ENCODE measurements at places on chromosomes 1 and 21.

DNA sequence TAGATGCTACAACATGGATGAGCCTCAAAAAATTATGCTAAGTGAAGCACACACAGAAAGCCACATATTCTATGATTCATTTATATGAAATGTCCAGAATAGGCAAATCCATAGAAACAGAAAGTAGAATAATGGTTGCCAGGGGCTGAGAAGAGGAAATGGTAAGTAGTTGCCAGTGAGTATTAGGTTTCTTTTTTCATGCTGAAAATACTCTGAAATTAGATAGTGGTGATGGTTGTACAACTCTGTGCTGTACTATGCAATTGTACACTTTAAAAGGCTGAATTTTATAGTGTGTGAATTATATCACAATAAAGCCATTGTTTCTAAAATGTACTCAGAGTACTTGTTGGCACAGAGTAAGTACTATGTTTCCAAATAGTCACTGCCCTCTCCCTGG is 15.5 kb upstream of the GFI1 start:
- DNase-seq, result no peak

DNA sequence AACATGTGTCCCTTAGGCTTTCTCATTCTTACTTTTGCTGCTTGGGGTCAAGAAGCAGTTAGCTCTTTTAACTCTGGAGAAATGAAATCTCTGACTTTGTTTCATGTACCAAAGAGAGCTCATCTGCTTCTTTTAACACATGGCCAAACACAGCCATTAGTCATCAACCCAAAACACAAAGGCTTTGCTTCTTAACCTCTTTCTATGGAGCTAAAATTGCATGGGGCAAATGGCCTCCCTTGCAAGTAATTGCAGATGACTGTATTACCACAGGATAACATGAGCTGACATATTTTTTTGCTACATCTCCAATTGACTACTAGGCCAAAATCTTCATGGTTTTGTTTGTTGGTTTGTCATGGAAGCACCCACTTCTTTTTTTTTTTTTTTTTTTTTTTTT is 300.9 kb downstream of the BRINP3 start:
- no peak for DNase-seq

- DNase-seq, result no peak
Observed at GRCh38 chr1:8662380-8663072, 154.9 kb downstream of the RERE start.

DNA sequence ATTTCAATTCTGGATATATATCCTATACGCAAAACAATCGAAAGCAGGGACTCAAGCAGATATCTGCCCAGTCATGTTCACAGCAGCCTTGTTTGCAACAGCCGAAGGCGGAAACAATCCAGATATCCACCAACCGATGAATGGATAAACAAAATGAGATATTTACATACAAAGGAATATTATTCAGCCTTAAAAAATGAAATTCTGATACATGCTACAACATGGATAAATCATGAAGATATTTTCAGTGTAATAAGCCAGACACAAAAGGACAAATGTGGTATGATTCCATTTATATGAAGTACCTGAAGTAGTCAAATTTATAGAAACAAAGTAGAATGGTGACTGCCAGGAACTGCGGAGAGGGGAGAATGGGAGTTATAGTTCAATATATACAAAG is 15.6 kb downstream of the GATAD2B start:
- no peak for DNase-seq

DNA sequence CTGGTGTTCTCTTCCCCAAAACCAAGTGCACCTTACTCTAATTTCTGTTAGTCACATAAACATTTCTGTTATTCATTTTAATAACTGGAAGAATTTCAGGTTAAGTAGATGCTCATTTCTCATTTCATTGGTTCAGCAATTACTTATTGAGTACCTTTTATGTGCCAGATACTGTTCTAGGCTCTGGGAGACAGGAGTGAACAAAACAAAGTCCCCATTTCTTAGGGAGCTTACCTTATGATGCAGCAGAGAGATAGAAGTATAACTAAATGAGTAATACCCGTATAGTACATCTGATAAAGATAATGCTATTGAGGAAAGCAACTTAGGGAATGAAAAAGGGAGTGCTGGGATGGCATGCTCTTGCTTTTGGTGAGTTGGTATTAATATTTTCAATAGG is 33.7 kb downstream of the LRRC8C start:
- DNase-seq, result no peak

DNA sequence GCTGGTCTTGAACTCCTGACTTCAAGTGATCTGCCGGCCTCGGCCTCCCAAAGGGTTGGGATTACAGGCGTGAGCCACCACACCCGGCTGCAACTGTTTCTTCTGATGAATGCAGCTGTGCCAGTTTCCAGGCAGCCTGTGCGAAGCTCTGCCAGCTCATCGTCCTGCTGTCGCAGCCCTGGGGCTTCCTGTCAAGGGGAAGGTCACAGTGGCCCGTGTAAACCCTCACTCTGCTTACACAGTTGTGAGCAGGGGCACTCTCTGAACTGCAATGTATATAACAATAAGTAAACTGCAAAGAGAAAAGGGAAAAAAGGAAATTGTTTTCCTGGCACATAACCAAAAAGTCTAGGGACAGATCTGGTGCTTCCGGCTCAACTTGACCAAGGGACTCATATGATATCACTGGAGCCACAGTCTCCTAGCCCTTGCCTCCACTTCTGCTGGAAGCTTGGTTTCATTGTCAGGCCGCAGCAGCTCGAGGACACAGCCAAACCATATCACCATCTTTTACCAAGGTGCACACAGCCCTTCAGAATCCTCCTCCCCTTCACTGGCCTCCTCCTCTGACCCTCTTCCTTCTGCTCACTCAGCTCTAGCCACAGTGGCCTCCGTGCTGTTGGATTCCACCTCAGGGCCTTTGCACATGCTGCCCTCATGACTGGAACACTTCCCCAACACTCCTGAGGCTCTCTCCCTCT is 22.8 kb upstream of the LBR start:
- no peak for DNase-seq

- DNase-seq, result no peak
Observed at GRCh38 chr1:30986755-30987154, 78.2 kb upstream of the SDC3 start.

DNA sequence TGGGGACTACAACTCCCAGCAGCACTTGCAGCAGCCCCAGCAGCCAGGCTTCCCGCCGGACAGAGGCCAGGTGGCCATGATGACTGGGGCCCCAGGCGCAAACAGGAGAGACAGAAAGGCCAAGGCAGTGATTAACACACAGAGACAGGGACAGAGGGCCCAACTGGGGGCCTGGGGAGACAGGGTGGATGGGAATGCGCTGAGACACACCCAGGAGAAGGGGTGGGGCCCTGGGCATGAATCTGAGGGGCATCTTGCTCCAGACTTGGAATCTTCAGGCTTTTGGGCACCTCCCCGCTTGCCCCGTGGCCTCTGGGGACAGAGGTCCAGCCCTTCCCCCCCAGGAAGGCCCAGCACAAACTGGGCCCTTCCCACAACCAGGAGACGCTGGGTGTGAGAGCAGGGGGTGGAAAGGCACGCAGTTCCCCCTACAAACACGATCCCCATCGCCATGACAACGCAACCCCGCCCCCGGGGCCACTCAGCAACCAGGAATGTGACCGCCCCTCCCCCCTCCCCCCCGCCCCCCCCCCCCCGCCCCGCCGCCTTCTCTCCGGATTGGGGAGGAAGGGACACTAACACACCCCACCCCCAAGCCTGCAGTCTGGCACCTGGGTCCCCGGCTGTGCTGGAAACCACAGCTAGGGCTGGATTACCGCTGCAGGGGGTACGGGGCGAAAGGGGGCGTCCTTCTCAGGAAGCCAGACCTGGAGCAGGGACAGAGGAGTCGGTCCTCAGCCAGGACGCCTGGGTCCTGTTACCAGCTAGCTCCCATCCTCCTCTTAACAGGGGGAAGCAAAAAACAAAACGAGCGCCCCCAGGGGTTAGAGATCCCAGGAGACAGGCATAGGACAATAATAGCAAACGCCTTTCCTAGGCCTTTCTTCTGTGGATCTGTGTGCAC is 4.5 kb downstream of the HDGF start:
- DNase-seq, result no peak

DNA sequence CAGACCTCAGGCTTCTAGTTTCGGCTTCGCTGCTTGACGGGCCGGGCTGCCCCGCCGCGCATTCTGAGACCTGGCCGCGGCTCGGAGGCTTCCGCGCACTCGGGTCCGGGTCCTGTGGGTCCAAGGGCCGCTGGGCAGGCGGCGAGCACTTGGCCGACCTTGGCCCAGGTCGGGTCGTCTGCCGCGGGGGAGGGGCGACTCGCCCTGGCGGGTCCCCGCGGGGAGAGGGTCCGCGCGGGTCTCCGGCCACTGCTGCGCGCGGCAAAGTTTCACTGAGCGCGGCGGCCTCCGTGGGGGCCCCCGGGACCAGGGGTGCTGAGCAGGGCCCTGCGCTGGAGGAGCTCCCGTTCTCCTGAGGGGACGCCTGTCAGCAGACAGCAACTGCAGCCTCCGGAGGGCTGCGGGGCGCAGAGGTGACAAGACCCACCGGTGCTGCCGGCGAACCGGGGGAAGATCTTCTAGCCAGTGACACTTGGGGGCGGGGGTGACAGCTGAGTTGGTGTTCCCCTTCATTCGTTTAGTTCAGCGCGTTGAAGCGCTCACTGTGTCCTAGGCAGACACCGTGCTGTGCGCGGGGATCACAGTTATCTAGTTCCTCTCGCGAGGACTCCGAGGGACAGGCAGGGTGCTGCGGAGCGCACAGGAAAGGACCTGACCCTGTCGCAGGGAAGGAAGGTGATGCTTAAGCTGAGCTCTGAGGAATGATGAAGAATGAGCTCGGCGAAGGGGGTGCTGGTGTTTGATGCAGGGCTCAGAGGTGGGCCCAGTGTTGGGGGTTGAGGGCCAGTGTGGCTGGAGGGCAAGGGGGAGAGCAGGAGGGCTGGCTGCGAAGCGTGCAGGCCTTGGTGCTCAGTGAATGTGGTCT is 725 bp downstream of the MTFR1L start:
- DNase-seq, result peak; percentile 37

- no peak for DNase-seq
Observed at GRCh38 chr1:199009447-199009846, 370.6 kb downstream of the PTPRC start.

GRCh38 chr1:178101266-178101630 is 7.3 kb downstream of the RASAL2 start:
- DNase-seq, result no peak

GRCh38 chr1:20538227-20538626 is 14.1 kb upstream of the FAM43B start:
- DNase-seq, result no peak

GRCh38 chr1:1594602-1595260 is 5.2 kb downstream of the FNDC10 start:
- DNase-seq, result no peak

GRCh38 chr1:203282720-203283542 is 22.4 kb upstream of the BTG2 start:
- DNase-seq, result no peak

GRCh38 chr1:29708796-29709703 is 472.7 kb downstream of the PTPRU start:
- no peak for DNase-seq

- DNase-seq, result no peak
Observed at GRCh38 chr1:31788825-31789256, 24.7 kb upstream of the ADGRB2 start.

DNA sequence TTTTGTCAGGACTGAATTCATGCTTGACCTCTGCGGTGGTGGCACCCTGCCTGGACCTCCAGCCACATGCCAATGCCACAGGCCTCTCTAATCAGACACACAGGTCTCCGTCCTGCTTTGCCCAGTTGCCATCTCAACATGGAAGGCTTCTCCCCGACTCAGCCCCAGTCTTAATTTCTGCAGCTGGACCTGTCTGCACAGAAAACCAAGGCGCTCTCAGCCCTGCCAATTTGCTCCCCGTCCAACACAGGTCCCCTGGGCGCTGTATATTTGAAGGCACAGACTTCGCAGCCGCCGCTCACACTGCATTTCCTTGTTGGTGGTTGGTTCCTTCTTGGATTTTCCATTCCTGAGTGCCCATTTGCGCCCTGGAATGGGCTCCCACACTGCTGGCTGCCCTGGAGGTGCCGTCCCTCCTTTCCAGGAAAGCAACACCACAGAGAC is 28.0 kb upstream of the PLEKHG5 start:
- no peak for DNase-seq

- DNase-seq, result no peak
Observed at GRCh38 chr1:67189953-67190352, 23.7 kb downstream of the IL23R start.

GRCh38 chr1:182084487-182085316 is 23.2 kb upstream of the ZNF648 start:
- DNase-seq, result peak; percentile 53

DNA sequence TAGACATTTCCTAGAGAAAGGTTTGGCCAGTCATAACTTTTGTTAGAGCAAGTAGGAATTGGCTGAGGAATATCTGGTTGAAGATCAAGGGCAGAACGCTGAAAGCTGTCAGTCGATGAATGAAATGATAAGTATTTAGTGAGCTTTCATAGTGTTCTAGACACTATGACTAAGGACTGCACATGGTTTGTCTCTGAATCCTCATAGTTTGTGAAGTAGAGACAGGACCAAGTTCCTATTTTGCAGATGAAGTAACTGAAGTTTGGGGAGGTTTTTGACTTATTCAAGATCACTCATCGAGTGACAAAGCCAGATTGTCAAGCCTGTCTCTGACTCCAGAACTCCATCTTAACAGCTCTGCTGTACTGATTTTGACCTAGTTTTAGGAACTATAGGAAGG is 4.7 kb downstream of the ELOA start:
- DNase-seq, result no peak

GRCh38 chr1:206487970-206488369 is 17.7 kb downstream of the IKBKE start:
- no peak for DNase-seq

Measured in stimulated activated CD4-positive, alpha-beta T cell treated with anti-CD3 and anti-CD28 coated beads, TNF-alpha, amount 100 ng/mL, for 4 hours (primary cell).